ENCODE measurements at places on chromosomes 12 and 14.

- no peak for DNase-seq
Observed at GRCh38 chr12:115351514-115352077, 667.6 kb upstream of the TBX3 start.

DNA sequence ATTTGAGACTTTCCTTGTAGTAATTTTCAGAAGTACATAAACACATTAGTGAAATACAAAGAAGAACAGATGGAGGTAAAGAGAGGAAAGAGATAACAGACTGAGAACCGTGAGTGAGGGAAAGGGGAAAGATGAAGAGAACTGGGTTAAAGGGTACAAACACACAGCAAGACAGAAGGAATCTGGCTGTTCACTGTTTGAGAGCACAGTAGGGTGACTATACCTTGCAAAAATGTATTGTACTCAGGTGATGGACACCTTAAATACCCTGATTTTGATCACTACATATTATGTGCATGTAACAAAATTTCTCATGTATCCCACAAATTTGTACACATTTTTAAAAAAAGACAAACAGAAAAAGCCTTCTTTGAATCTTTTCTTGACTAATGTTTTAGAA is 2.7 kb upstream of the TRHDE start:
- no peak for DNase-seq

DNA sequence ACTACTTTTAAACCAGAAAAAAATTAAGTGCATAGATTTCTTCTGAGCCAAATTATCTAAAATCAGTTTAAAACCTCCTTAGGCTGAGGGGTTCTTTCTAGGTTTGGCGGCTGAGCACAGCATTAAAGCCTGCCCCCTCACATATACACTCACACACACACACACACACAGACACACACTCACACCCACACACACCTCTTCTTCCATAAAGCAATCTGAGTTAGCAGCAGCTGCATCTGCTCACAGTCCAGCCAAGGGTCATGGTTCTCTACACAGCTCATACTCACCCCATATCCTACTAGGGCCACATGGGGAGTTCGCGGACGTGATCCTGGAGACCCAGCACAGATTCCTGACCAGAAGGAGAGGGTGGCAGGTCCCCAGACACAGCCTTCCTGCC is 12.4 kb downstream of the SYNDIG1L start:
- DNase-seq = no peak

DNA sequence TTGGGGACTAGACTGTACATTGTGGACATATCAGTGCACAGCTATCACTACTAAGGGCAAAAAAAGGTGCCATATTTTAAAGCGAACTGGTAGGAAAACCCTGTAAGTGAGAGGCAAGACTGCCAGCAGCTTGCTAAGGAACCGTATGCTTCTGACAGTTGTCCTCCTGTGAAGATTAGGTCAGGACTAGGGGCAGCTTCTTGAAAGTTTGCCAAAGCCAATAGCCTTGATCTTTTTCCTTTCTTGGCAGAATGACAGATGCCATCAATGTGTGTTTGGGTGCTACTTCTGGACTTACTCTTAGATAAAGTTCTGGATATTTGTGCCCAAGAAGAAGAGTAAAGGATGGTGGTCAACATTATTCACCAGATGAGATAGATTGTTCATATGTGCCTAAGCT is 7.4 kb downstream of the DAAM1 start:
- DNase-seq = no peak

GRCh38 chr12:94689002-94689645 is 38.8 kb upstream of the TMCC3 start:
- DNase-seq = no peak

- no peak for DNase-seq
Observed at GRCh38 chr12:79397609-79398008, 293.2 kb downstream of the PAWR start.

- DNase-seq = no peak
Observed at GRCh38 chr12:125540580-125541204, 475.5 kb downstream of the AACS start.

DNA sequence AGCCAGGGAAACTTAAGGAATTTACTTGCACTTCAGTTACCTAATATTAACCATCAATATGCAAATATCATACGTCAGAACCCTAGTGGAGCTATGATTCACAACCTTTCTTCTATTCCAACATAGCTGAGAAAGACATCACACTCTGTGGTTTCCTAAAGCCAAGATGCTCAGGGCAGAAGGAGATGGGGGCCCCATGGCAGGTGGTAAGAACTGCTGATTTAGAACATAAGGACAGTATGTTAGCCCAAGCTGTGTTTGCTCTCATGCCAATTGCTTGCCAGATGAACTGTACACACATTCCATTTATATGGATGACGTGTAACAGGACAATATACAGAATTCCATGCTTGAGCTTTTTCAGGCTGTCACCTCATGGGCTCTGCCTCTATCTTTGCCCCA is 34.6 kb downstream of the HECTD4 start:
- no peak for DNase-seq

- no peak for DNase-seq
Observed at GRCh38 chr14:74490486-74490885, 2.6 kb downstream of the NPC2 start.

GRCh38 chr14:105153331-105153731 is 15.2 kb downstream of the JAG2 start:
- no peak for DNase-seq

DNA sequence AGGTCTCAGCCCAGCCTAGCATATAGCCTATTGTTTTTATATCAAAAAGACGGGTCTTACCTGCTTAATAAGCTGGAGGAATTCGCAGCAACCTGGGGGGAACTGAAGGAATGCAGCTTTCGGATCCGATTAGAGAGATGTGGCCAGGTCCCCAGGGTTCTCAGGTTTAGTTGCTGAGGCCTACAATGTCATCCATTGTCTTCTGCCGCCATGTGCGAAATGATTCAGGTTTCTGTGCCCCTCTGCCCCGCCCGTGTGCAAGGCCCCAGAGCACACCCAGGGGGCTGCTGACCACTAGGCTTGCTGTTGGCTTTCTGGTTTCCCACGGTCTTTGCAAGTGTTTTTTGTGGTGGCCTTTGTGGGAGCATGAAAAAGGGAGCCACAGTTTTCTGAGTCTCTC is 154.5 kb upstream of the TBX3 start:
- no peak for DNase-seq

DNA sequence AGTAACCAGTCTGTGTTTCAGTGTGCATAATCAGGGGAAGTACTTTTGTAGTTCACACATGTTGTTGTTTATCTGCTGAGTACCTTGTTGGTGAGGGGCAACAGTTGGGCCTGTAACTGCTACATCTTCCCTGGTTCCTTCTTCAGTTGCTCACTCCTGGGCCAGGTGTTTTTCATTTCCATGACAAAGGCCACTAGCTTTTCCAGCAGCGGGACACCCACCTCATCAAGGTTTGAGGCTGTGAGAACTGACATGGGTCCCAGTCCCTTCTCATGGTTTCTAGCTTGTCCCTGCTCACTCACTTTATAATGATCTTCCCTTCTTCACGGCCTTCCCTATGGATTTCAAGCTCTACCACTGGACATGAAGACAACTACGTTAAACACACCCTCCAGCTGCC is 1.5 kb upstream of the NOXRED1 start:
- DNase-seq = no peak

DNA sequence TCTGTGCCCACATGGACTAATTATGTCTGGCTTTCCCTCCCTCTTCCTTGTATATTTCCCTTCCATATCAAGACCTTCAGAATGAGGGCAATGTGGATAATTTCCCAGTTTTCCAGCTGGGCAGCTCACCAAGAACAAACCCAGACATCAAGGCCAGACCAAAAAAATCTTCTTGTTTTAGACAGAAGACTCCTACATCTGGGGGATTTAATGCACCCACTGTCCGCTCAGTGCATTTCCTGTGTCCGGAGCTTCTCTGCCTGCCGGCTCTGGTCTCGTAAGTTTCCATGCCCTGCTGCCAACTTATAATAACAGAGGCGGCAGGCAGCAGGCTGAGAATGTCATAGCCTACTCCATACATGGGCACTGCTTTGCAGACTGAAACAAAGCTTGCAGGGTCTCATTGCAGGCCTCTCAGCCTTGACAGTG is 207.2 kb upstream of the BCL2L14 start:
- no peak for DNase-seq

GRCh38 chr12:69916544-69917235 is 91.7 kb downstream of the MYRFL start:
- DNase-seq = no peak

GRCh38 chr12:102957339-102958050 is at the start of gene ASCL1:
ASCL1 (plus strand) TSS chr12:102957674; CDS start chr12:102958245, 571 bp downstream.
- no peak for DNase-seq

Data from stimulated activated CD8-positive, alpha-beta memory T cell treated with anti-CD3 and anti-CD28 coated beads, Interleukin-15, amount 100 ng/mL, for 4 hours (primary cell).